ENCODE measurements at places on chromosomes 3 and 15.

DNA sequence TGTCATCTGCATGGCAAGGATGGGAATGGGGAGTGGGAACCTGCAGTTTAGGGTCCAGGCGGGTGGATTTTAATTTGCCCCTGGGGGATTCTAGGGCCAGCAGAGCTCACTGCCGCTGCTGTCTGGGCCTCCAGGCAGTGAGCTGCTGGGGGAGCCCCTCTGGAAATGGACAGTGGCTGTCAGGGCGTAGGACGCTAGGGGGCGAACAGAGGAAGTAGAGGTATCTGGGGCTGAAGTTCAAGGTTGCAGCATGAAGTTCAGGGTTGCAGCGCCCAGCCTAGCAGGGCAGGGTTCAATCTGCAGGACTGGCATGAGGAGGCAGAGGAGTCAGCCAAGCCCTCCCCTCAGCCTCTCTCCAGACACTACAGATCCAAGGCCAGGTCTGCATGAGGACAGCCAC lies 49.5 kb downstream of the APBA2 start:
- no peak for DNase-seq

DNA sequence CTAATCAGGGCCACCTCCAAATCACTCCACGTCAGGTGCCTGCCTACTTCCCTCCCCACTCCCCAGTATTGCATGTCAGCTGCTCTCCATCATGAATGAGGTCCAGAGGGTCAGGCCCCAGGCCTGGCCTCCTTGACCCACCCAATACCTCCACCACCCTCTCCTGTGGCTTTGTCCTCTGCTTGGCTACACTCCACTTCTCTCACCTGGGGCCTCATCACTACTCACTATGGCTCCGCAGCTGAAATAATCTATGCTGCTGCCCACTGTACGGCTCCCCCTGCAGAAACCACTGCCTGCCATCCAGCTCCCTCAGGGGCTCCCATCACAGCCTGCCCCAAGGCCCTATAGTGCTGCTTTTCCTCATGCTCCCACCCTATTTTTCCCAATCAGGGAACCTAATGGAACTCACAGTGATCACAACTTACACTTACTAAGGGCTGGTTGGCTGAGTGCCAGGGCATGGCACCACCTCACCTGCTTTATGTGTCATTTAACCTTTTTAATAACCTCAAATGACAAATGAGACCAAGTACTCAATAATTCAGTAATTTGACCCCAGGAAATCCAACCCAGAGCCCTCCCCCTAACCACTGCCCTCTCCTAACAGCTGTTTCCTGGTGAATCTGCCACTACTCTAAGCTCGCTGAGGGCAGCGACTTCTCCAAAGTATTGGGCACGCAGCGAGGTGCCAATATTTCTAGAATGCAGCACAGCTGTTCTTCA lies 2.3 kb downstream of the GORASP1 start:
- peak; percentile 9 for DNase-seq

- DNase-seq = no peak
Observed at GRCh38 chr3:53155760-53156159, 5.2 kb upstream of the PRKCD start.

DNA sequence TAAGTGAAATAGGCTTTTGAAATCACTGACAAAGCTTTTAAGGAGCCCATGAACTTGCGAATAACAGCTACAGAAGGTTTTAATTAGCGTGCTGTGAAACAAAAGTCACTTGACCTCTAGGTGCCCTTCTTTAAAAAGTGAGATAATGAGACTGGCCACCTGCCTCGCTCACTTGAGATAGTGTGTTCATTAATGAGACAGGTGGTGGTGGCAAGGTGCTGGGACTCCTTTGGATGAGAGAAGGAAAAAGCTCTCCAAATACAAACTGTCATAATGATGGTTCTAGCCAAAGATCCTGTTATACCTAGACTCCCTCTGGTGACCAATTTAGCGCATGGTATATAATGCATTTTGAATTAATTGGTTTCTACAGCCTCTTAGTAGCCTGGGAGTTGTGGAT lies 22.7 kb upstream of the IREB2 start:
- no peak for DNase-seq

- DNase-seq = no peak
Observed at GRCh38 chr15:53569751-53570480, 189.5 kb downstream of the WDR72 start.

DNA sequence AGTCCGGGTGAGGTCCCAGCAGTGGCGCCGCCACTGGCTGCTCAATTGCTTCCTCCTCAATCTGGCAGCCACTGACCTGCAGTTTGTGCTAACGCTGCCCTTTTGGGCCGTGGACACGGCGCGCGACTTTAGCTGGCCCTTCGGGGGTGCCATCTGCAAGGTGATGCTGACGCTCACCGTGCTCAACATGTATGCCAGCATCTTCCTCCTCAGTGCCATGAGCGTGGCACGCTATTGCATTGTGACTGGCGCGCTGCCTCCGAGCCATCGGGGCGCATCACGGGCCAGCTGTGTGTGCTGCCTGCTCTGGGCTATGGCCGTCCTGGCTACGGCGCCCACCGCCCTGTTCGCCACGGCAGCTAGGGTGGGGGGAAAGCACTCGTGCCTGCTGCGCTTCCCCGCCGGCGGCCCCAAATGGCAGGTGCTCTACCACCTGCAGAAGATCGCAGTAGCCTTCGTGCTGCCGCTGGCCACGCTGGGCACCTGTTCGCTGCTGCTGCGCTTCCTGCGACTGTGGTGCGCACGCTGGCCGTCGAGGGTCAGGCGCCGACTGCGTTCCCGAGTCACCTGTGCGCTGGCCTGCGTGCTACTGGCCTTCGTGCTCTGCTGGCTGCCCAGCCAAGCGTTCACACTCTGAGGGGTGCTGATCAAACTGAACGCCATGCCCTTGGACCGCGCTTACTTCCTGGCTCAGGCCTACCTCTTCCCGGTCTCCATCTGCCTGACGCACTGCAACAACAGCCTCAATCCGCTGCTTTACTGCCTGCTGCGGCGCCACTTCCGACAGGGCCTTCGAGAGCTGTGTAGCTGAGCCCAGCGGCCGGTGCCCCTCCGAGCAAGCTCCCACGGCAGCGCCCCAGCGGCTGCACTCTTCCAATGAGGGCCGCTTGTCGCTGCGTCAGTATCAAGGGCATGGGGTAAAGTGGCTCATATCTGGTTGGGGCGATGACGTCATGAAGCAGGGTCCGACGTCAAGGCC lies 20.3 kb upstream of the ADAMTS7 start:
- no peak for DNase-seq

DNA sequence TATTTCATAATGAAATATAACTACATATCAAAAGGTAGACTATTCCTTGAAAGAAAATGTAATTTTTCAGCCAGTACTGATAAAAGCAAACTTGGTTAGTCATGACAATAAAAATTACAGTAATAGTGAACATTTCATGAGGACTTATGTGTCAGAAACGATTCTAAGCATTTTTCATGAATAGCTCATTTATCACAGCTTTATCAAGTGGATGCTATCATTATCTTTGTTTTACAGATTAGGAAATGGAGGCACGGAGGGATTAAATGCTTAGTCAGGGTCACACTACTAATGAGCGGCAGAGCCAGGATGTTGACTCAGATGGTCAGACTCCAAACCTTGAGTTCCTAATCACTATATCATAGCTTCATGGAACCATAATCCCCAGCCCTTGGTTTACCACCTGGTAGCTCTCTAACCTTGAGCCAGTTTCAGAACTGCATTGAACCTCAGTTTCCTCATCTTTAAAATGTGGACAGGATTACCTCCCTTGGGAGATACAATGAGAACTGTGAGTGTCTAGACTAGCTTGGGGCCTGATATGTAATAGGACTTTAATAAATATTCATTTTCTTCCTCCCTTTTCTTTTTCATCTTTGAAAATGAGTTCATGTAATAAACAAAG lies 85.4 kb downstream of the TNIK start:
- DNase-seq = no peak
